Large intestine (tissue), 12 donors: ENCODE measurements at places on chromosomes 1 and 21. TPM values are rescaled to one million over a fixed set of nuclear protein-coding genes. Genes with fewer than 3 reads are reported as not detected.

GRCh38 chr1:100076744-100077143 is 56.0 kb downstream of the SASS6 start:
- no peak overlapping the region for H3K27ac ChIP-seq
- peaks cover 54% of the 10 kb centered on the region for H3K36me3 ChIP-seq
- no peak overlapping the region for H3K4me3 ChIP-seq
- no peak for DNase-seq
- no peaks in the 10 kb centered on the region for H3K27me3 ChIP-seq

DNA sequence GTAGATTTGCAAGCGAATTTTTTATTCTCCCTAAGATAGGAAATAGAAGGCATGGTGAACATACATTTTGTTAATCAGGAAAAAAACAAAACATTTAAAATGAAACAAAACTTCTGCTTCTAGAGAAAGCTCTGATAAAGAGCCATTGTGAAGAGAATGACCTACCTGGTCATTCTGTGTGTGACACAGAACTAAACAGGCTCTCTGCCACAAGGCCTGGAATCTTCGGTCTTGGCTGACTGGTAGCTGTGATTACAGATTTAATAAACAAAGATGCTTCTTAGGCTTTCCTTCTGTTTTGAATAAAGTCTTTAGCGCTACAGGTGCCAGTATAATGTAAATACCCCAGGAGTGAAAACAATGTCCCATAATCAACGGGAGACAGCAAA is 22.1 kb downstream of the SLC35D1 start:
- H3K36me3 ChIP-seq = peaks cover 23% of the 10 kb centered on the region
- no peak overlapping the region for H3K27ac ChIP-seq
- no peaks in the 10 kb centered on the region for H3K27me3 ChIP-seq
- no peak overlapping the region for H3K4me3 ChIP-seq

DNA sequence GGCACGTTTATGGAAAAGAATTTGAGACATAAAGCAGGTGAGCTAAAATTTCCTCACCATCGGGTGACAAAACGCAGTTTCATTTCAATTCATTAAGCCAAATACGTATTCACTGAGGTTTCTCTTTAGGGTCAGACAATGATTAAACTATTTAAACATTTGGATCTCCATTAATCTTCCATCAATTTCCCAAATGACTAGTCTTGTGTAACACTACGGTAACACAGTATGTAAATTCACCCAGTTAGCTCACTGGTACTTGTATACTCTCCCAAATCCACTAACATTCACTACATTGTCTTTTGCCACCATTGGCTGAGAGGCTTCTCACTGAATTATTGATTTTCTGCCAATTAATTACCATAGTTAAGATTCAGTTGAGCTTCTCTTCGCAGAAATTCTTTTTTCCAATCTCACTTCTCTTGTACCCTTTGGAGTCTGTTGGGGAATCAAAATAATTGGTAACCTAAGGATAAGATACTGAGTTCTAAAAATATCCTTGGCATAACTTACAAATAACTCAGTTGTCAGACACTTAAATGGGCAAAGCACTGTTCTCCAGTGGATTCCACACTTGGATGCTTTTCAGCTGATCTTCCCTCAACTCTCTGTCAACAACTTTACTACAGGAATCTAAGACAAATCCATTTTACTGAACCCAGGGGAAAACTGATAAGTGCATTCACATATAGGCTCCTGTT is 40.7 kb downstream of the SIPA1L2 start:
- H3K4me1 ChIP-seq = no peaks in the 10 kb centered on the region
- DNase-seq = no peak
- H3K27me3 ChIP-seq = no peaks in the 10 kb centered on the region
- no peaks in the 10 kb centered on the region for H3K36me3 ChIP-seq
- no peak overlapping the region for H3K27ac ChIP-seq
- H3K4me3 ChIP-seq = no peak overlapping the region

The TMEM50B gene
- 52.7 TPM for polyA plus RNA-seq

DNA sequence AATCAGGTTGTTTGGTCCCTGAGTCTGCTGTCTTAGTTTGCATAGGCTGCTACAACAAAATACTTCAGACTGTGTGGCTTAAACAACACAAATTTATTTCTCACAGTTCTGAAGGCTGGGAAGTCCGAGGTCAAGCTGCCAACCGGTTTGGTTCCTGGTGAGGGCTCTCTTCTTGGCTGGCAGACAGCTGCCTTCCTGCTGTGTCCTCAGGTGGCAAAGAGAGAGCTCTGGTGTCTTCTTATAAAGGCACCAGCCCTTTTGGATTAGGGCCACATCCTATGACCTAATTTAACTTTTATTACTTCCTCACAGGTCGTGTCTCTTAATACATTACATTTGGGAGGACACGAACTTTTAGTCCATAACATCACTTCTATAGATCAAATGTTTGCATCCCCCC is 89.6 kb upstream of the CD34 start:
- H3K27me3 ChIP-seq = peaks cover 17% of the 10 kb centered on the region
- no peaks in the 10 kb centered on the region for H3K36me3 ChIP-seq
- no peaks in the 10 kb centered on the region for H3K4me1 ChIP-seq
- no peak overlapping the region for H3K4me3 ChIP-seq
- H3K27ac ChIP-seq = no peak overlapping the region

The GBP6 gene
- polyA plus RNA-seq = 0.04 TPM

The LMOD1 gene
- 17.3 TPM for polyA plus RNA-seq

- no peaks in the 10 kb centered on the region for H3K27me3 ChIP-seq
- H3K36me3 ChIP-seq = peaks cover 44% of the 10 kb centered on the region
- DNase-seq = no peak
- H3K4me1 ChIP-seq = peaks cover 11% of the 10 kb centered on the region
- no peak overlapping the region for H3K4me3 ChIP-seq
- no peak overlapping the region for H3K27ac ChIP-seq
Measured at GRCh38 chr1:46611691-46612221, 4.9 kb downstream of the MOB3C start.

The SLC39A1 gene
- 73.7 TPM for polyA plus RNA-seq

- H3K4me1 ChIP-seq = peaks cover 24% of the 10 kb centered on the region
- no peaks in the 10 kb centered on the region for H3K36me3 ChIP-seq
- H3K27ac ChIP-seq = no peak overlapping the region
- no peak for DNase-seq
- no peaks in the 10 kb centered on the region for H3K27me3 ChIP-seq
- no peak overlapping the region for H3K4me3 ChIP-seq
Measured at GRCh38 chr1:228828151-228828550, 92.9 kb downstream of the RHOU start.

DNA sequence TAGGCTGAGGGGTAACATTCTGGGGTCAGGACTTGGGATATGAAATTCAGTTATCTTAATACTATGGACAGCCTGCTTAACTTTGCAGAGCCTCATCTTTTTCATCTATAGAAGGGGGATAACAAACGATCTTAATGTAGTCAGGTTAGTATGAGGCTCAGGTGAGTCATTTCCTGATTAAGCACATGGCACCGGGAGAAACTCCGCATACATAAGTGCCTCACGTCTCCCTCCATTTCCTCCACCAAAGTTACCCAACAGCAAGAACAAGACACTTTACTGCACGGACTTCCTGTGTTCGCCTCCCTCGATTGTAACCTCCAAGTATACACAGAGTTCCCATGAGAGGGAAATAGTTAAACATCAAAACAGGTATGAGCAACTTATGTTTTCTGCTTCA is 112.7 kb upstream of the COA6 start:
- H3K27ac ChIP-seq = no peak overlapping the region
- no peak overlapping the region for H3K4me3 ChIP-seq
- H3K4me1 ChIP-seq = no peaks in the 10 kb centered on the region
- H3K36me3 ChIP-seq = no peaks in the 10 kb centered on the region
- DNase-seq = no peak

DNA sequence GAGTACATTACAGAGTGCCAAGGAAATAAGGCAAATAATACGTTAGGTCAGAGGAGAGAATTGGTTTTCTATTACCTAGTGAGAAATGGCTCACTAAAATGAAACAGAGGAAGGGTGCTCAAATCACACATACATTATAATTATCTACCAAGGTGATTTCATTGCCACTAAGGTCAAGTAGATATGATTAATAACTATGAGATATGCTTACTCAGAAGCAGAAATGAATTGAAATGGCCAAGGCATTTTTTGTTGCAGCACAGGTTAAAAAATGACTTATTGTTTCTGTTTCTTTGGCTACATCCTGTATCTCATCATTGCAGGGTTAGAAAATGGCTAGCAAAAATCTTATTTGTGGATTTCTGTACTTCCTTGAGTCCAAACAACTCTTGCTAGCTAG is 154.5 kb upstream of the GORAB start:
- H3K4me3 ChIP-seq = no peak overlapping the region
- DNase-seq = no peak
- H3K27me3 ChIP-seq = no peaks in the 10 kb centered on the region
- no peaks in the 10 kb centered on the region for H3K4me1 ChIP-seq
- H3K27ac ChIP-seq = no peak overlapping the region

DNA sequence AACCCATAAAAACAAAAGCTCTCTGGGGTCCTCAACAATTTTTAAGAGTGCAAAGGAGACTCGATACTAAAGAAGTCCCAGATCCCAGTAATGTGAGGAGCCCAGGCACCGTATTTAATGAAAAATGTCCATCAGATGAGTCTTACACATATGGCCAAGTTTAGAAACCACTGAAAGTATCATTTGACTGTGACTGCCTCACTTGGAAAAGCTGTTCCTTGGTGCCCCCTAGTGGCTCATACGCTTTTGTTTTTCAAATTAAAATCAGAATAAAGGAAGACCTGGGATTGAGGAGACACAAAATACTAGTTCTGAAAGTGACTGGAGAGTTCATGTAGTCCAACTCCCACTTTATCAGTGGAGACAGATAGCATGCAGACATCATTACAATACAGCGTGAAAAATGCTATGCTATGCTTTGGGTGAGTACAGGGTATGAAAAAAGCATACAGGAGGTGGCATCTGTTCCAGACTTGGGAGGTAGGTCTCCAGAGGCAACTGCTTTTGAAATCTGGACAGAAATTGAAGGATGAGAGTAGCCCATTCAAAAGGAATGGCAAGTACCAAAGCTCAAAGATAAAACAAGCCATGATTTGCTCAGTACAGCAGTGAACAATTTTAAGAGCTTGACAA is 33.8 kb downstream of the GDAP2 start:
- peaks cover 46% of the 10 kb centered on the region for H3K36me3 ChIP-seq
- no peak overlapping the region for H3K27ac ChIP-seq
- H3K4me3 ChIP-seq = no peak overlapping the region
- peak; percentile 37 for DNase-seq
- no peaks in the 10 kb centered on the region for H3K27me3 ChIP-seq
